Epithelial cell of umbilical artery (primary cell): ENCODE measurements at places on chromosomes 3 and 15. TPM values are rescaled to one million over a fixed set of nuclear protein-coding genes. Genes with fewer than 3 reads are reported as not detected.

SLC35G2 gene
- total RNA-seq = 13.6 and 20.8 TPM in 2 replicates

ACAA1 gene
- total RNA-seq = 38.3 and 43.8 TPM in 2 replicates

ZNF80 gene
- not detected in 2 replicates for total RNA-seq

PYGO1 gene
- 1.6 and 2.6 TPM in 2 replicates for total RNA-seq

IL5RA gene
- not detected in 2 replicates for total RNA-seq

GRIP2 gene
- not detected in 2 replicates for total RNA-seq

FETUB gene
- total RNA-seq = not detected in 2 replicates

ADGRG7 gene
- total RNA-seq = 0.30 TPM in 1 of 2 replicates, not detected in the other

SERINC4 gene
- not detected in 2 replicates for total RNA-seq

TNFAIP8L3 gene
- 8.8 and 10.2 TPM in 2 replicates for total RNA-seq

SLC30A4 gene
- total RNA-seq = 3.2 and 5.3 TPM in 2 replicates

SLC27A2 gene
- 0.61 TPM in 1 of 2 replicates, not detected in the other for total RNA-seq

AGTR1 gene
- under 0.01 TPM in 1 of 2 replicates, not detected in the other for total RNA-seq

C3orf49 gene
- total RNA-seq = not detected in 2 replicates

CCR5 gene
- not detected in 2 replicates for total RNA-seq

SH3GL3 gene
- not detected in 2 replicates for total RNA-seq

CACNA1D gene
- total RNA-seq = not detected in 2 replicates

ZNF860 gene
- total RNA-seq = 0.61 and 0.65 TPM in 2 replicates

GPR62 gene
- total RNA-seq = under 0.01 TPM in 1 of 2 replicates, not detected in the other

GPR87 gene
- total RNA-seq = under 0.01 TPM in 1 of 2 replicates, not detected in the other

MEX3B gene
- 5.8 and 10.6 TPM in 2 replicates for total RNA-seq

AMT gene
- total RNA-seq = 0.32 and 0.91 TPM in 2 replicates

CKMT1B gene
- total RNA-seq = not detected in 2 replicates

RFX7 gene
- 3.6 and 5.0 TPM in 2 replicates for total RNA-seq
